ENCODE measurements at places on chromosomes 6 and 20. TPM values are rescaled to one million over a fixed set of nuclear protein-coding genes. Genes with fewer than 3 reads are reported as not detected.

ZNF831 gene
- total RNA-seq = not detected

CLVS2 gene
- 0.14 TPM for total RNA-seq

HAO1 gene
- not detected for total RNA-seq

CEP57L1 gene
- 7.8 TPM for total RNA-seq

TMEM244 gene
- not detected for total RNA-seq

ADGB gene
- total RNA-seq = not detected

FARS2 gene
- total RNA-seq = 11.5 TPM

LTA gene
- total RNA-seq = 0.23 TPM

BMP5 gene
- total RNA-seq = not detected

CALHM6 gene
- total RNA-seq = 0.39 TPM

CCN6 gene
- total RNA-seq = not detected

PLEKHG1 gene
- 0.38 TPM for total RNA-seq

CPNE5 gene
- not detected for total RNA-seq

ACAT2 gene
- total RNA-seq = 28.5 TPM

HSPA12B gene
- total RNA-seq = 0.35 TPM

MRAP2 gene
- 1.8 TPM for total RNA-seq

GSS gene
- total RNA-seq = 58.9 TPM

ISM1 gene
- 0.43 TPM for total RNA-seq

SAMD3 gene
- total RNA-seq = not detected

ADAM33 gene
- total RNA-seq = 0.03 TPM

PROKR2 gene
- total RNA-seq = not detected

ECHDC1 gene
- total RNA-seq = 36.6 TPM

CNR1 gene
- 0.55 TPM for total RNA-seq

BACH2 gene
- total RNA-seq = 0.70 TPM

PRR18 gene
- 0.09 TPM for total RNA-seq

DNAH8 gene
- not detected for total RNA-seq

PCNA gene
- total RNA-seq = 416 TPM

CAPN11 gene
- not detected for total RNA-seq

OR2J3 gene
- not detected for total RNA-seq

BPIFA3 gene
- total RNA-seq = not detected

FOXQ1 gene
- 2.5 TPM for total RNA-seq

NRSN1 gene
- not detected for total RNA-seq

TAAR8 gene
- not detected for total RNA-seq

BCAS4 gene
- total RNA-seq = 31.1 TPM

ADRM1 gene
- total RNA-seq = 192 TPM

SOBP gene
- total RNA-seq = 0.91 TPM

PTCRA gene
- not detected for total RNA-seq

PFDN4 gene
- 51.0 TPM for total RNA-seq

PPP1R10 gene
- 28.3 TPM for total RNA-seq

GATA5 gene
- 0.75 TPM for total RNA-seq

SAMD10 gene
- not detected for total RNA-seq

Data from A549 treated with CORT108297 at 1 μM for 4 hours (cell line).